Activated CD8-positive, alpha-beta T cell treated with anti-CD3 and anti-CD28 coated beads for 36 hours (primary cell): ENCODE measurements at places on chromosomes 2 and 18. TPM values are rescaled to one million over a fixed set of nuclear protein-coding genes. Genes with fewer than 3 reads are reported as not detected.

Gene BMP10
- not detected for total RNA-seq

Gene RAB6D
- not detected for total RNA-seq

Gene TSPYL6
- total RNA-seq = not detected

Gene FAM110C
- total RNA-seq = 0.96 TPM

Gene SCN2A
- total RNA-seq = not detected

Gene GRB14
- total RNA-seq = not detected

Gene CNRIP1
- total RNA-seq = not detected

Gene CNGA3
- not detected for total RNA-seq

Gene BBS5
- 2.6 TPM for total RNA-seq

Gene ANKRD30B
- not detected for total RNA-seq

Gene SERPINB4
- total RNA-seq = not detected

Gene C2orf15
- 1.5 TPM for total RNA-seq

Gene CROCC2
- not detected for total RNA-seq

Gene CD8B2
- 3.9 TPM for total RNA-seq

Gene HOXD9
- not detected for total RNA-seq

Gene ITGB6
- not detected for total RNA-seq

Gene IGFBP5
- total RNA-seq = not detected

Gene CDCA7
- 91.7 TPM for total RNA-seq

Gene ACVR1C
- 1.7 TPM for total RNA-seq

Gene LRRC30
- total RNA-seq = not detected

Gene ERFE
- total RNA-seq = 0.99 TPM

Gene COLEC12
- not detected for total RNA-seq

Gene TFPI
- not detected for total RNA-seq
